ENCODE measurements at places on chromosomes 6 and 20.

GRCh38 chr6:31122791-31123706 lies 2.8 kb upstream of the CDSN start:
- DNase-seq: no peak

GRCh38 chr20:58424218-58424969 lies 35.4 kb downstream of the VAPB start:
- no peak for DNase-seq

DNA sequence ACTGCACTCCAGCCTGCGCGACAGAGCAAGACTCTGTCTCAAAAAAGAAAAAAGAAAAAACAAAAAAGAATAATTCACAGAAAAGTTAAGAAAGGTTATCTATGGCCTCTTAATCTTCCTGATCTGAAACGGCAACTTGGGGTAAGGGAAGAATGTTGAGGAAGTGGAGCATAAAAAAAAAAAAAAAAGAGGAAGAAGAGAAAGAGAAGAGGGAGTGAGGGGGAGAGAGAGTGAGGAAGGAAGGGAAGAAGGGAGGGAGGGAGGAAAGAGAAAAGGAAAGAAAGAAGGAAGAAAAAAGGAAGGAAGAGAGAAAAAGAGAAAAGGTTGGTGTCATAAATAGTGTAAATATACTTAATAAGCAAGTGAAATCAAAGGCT lies 68.9 kb upstream of the NCOA3 start:
- DNase-seq: no peak

- no peak for DNase-seq
Measured at GRCh38 chr6:43924222-43924702, 154.3 kb downstream of the VEGFA start.

- DNase-seq: no peak
Measured at GRCh38 chr6:151400473-151400872, 9.1 kb upstream of the ZBTB2 start.

DNA sequence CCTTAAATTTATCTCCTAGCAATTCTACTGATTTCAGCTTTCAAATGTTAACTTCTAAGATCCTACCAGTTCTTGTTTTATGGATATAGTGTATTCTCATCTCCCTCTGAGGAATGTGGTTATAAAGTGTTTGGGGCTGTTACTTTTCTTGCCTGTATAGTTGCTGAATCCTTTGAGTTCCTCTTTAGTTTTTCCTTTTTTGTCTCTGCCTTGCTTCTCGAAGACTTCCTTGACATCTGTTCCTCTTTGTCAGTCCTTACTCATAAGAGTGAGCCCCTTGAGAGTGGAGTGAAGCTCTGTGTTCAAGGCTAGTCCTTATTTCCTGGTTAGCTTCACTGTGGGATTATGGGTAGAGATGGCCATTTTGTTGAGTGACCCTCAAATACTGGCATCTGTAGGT lies 84.6 kb downstream of the ELOVL4 start:
- DNase-seq: no peak

DNA sequence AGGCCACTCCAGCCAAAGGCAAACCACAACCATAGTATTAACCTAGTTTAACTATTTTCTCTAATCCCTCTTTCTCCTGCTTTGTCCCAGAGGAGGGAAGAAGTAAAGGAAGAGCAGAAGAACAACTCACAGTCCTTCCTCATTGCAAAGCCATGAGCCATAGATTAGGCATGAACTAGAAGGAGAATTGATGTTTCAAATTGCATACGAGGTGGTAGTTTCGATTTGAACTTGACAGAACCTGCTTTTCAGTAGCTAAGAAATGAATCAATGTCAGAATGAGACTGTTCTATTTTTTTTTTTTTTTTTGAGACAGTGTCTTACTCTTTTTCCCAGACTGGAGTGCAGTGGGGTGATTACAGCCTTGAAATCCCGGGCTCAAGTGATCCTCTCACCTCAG lies 48.3 kb downstream of the PROKR2 start:
- DNase-seq: no peak

DNA sequence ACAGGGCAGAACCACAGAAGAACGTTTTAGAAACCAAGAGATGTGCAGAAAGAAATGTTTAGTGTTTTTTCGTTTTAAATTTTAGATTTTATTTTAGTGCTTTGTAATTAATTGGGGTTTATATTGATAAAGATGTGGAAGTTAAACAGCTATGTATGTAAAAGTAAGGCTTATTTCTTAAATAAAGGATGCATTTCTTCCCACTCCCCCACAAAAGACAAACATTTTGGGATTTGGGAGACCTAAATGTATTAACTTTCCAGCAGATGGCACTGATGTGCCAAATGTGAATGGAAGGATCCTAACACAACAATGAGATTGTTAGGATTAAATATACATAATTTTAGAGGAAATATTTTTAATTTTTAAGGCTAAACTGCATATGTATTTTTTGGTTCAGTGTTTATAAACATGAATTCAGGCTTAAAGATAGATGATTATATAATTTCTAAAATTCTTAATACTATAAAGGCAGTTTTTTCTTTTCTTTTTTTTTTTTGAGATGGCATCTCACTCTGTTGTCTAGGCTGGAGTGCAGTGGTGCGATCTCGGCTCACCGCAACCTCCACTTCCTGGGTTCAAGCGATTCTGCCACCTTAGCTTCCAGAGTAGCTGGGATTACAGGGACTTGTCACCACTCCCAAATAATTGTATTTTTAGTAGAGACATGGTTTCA lies 12.0 kb downstream of the PFDN4 start:
- peak; percentile 8 for DNase-seq
